ENCODE measurements at places on chromosomes 3 and 15.

DNA sequence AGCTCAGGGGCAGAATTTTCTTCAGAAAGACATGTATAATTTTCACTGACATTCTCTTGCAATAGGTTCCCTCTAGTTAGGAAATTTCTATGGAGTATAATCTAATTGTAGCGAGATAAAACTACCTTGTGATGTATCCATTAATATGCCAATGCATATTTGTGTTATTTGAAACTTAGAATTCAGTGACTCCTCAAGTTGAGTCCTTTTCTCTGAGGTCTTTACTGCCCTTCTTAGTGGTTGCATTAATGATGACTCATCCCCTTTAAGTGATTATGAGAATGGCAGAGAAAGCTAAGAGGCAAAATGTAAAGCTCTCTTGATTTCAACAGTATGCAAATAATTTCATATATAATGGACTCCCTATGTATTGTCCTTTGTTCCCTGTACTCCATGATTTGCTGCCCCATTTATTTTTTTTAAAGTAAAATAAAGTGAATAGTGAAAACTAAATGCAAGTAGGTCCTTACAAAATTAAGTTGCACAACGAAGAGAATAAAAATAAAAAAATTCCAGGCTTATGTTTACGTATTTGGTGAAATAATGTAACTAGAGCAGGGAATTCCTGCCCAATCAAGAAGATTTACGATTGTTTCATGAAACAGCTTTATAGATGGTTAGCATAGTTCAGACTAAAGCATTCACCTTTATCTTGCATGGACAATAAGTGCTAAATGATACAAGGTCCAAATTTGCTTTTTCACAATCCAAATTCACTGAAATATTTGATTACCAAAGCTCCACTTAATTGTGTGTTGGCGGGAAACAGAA lies 78.1 kb downstream of the ZPLD1 start:
- peak; percentile 12 for DNase-seq

DNA sequence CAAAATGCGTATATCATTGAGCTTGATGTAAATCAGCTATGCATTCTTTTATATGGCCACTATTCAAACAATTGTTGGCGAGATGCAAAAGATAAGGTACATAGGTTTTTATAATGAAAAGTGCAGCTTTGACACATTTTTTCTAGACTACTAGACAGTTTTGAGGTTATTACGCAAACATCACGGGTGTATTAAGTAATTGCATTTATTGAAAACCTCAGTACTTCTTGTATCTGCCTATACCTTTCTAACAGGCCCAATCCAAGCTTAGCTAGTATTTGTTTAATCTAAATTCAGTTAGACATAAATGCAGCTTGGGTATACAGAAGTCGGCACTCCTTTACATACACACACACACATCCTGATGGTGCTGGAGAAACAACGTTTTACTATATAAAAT lies 2.7 kb downstream of the SPESP1 start:
- no peak for DNase-seq

- DNase-seq: no peak
Measured at GRCh38 chr3:32813180-32813579, 4.6 kb upstream of the TRIM71 start.

DNA sequence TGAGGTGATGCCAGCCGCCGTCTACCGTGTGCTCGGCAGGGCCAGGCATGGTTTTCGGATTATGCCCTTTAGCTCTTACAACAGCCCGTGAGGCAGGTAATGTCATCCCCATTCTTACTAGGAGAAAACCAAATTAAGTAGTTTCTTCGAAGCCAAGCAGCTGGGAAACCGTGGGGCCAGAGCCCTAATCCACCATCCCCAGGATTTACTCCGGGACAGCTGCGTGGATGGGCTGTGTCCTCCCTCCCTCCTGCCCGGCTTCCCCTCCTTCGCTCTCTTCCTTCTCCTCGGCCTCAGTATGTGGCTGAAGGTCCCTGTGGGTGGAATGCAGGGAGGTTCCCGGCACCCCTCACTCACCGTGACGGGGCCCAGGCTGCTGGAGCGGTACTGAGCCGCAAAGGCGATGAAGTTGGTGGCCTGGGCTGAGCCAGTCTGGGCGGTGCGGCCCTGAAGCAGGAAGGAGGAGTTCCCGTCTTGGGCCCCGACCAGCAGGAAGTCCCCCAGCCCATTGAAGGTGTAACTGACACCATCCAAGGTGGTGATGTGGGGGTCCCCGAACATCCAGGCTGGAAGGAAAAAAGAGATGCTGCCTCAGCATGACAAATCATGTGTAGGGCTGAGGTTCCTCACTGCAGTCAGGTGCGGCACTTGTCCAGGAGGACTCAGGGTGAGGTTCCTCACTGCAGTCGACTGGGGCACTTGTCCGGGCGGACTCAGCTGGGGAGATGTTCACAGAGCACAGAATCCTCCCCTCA lies 42.5 kb downstream of the MUC20 start:
- no peak for DNase-seq

DNA sequence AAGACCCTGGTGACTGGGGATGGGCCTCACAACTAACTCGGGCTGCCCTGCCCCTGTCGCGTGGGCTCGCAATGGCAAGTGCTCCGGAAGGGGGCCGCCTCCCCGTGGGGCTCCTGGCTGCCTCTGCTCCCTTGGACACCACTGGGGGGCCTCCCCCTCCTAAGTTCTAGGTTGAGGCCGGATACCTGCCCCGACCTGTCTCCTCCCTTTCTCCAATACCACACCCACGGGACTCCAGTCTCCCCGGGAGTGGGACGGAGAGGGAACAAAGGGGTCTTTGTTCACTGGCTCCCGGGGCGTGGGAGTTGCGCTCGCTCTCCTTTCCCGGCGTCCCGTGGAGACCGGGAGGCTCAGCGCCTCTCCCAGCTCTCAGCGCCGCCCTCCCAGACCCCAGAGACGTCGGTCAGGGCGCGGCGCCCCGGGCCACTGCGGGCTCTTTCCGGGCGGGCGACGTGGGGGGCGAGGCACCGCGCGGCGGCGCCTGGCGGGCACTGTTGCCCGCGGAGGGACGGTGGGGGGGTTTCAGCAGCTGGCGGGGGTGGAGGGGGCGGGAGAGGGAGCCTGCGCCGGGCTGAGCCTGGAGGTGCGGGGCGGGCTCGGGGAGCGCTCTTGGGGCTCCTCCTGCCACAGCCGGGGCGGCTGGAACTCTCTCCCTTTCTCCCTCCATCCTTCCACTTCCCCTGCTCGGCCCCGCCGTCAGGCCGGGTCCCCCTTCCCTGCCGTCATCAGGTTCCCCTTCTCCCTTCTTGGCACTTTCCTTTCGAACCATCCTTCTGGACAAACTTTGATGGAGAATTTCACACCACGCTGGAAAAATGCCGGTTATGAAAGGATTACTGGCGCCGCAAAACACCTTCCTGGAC lies at the start of gene KCNH8:
TSS of gene KCNH8 (plus strand) at position 606 of the 863 bp plus-strand sequence. CDS start at position 816, 210 bp downstream.
- DNase-seq: peak; percentile 50

Measured in LoVo (cell line).